Activated CD4-positive, alpha-beta T cell treated with anti-CD3 and anti-CD28 coated beads, Interleukin-2, amount 50 U/mL, for 4 hours (primary cell): ENCODE measurements at places on chromosomes 1 and 21.

GRCh38 chr1:211369640-211370039, 43.0 kb downstream of the TRAF5 start:
- DNase-seq, result no peak

- no peak for DNase-seq
These were observed 55.8 kb upstream of the DNAH14 start for GRCh38 chr1:224873434-224874369.

DNA sequence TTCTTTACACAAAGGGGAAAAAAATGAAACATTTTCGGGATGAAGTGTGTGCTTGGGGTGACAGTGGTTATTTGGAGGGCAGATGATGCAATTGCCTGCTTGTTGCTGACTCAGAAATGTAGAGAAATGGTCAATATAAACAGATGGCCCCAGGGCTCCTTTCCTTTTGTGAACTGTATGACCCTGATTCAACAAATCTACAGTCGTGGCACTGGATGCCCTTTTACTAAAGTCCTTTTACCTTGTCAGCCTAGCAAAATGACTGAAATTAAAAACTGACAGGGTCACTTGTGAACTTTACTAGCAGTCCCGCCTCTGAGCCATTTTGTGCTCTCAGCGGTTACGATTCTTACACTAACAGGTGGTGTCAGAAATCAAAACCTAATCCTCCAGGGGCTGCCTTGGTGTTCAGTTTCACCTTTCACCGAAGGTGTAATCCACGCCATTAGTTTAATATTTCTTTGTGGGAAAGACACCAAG, 49.8 kb downstream of the GREM2 start:
- no peak for DNase-seq

GRCh38 chr1:212614453-212615200, 6.1 kb downstream of the ATF3 start:
- DNase-seq, result no peak

DNA sequence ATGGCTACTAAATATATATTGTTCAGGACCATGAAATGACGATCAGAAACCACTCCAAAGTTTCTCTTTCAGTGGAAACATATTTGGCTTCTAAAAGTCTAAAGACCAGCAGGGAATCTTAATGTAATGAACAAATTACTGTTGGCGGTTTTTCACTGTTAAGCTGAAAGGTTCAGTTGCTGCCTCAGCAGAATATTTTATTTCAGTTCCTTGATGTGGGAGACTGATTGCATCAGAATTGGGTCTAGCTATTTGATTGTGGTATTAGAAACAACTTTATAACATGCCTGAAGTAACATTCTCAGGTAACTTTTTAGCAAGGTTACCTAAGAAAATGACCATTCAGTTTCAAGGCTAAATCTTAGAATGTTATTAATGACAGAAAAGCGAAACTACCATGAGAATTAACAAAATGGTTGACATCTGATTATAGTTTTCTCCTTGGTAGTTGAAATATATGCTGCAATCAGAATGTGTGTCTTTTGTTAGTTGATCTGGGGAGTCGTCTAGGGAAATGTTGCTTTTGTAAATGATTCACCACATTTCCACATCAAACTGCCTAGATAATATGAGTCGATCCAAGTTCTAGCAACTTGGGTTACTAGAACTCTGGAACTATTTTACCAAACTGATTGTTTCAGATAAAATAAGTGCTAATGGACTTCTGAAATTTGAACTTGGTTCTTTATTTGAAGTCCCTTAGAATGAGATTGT, 200.4 kb downstream of the HMCN1 start:
- no peak for DNase-seq

DNA sequence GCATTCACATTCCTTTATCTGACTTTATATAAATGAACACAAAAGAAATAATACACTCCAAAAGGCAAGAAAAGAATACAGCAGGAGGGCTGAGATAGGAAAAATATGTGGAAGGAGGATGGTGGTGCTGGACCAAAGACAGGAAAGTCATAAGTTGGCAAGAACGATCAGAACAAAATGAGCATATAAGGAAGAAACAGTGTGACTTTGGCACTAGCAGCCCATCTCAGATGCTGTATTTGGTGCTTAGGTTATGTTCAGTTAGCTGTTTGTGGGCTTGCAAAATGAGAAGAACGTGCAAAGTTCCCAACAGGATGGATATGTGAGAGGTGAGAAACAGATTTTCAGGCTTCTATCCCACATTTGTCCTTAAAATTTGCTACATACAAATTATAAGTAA, 719.8 kb upstream of the ADGRL4 start:
- DNase-seq, result no peak

- no peak for DNase-seq
These were observed 36.1 kb upstream of the IL20 start for GRCh38 chr1:206829282-206829681.

DNA sequence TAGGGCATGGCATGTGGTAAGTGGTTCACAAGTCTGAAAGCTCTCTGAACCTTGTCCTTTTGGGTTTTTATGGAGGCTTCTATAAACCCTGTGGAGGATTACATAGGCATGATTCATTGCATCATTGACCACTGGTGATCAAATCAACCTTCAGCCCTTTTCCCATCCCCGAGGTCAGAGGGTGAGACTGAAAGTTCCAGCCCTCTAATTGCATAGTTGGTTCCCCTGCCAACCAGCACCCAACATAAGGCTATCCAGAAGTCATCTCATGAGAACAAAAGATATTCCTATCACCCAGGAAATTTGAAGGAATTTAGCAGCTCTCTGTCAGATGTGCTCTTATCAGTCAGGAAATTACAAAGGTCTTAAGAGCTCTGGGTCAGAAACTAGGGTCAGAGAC, 89.5 kb upstream of the ARTN start:
- DNase-seq, result no peak

- DNase-seq, result no peak
These were observed 171.0 kb downstream of the PGBD5 start for GRCh38 chr1:230255116-230255515.

GRCh38 chr1:4422504-4423289, 231.7 kb upstream of the AJAP1 start:
- DNase-seq, result no peak

GRCh38 chr1:14944471-14944985, 209.0 kb upstream of the TMEM51 start:
- DNase-seq, result no peak

GRCh38 chr1:246651012-246651695, 73.1 kb upstream of the SCCPDH start:
- no peak for DNase-seq

DNA sequence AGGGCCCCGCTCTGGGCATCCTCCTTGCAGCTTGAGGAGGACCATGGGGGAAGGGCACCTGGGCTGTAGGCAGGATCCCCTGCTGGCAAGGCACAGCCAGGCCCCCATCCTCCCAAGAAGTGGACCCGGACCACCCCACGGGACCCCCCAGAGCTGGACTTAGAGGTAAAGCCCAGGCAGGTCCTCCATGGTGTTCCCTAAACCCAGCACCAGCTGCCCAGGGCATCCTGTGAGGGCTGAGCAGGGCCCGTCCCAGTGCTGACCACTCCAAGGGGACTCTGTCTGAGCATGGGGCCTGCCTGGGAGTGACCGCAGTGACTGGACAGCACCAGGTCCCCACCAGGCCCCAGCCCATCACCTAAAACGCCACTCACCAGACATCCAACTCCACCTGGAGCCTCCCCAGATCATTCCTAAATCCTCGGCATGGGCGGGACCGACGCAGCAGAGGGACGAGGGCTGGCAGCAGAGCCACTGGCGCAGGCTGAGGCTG, 21.3 kb downstream of the COL6A2 start:
- no peak for DNase-seq

DNA sequence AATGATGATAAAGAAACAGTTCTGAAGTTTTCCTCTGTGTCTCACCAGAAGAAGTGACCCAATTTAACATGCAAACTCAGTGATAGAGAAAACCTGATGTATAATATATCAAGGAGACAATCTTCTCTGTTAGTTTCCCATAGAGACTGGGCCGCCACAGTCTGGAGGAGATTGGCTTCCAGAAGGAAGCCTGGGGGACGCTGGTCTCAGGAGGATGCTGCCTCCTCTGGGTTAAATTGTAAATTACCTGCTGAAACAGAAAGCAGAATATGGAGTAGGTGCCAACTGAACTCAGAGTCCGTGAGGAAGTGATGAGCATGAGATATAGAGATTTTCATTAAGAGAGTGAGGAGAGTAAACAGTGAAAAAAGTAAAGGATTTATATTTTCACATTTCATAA, 15.8 kb downstream of the OR14I1 start:
- no peak for DNase-seq

GRCh38 chr1:235876402-235876841, 9.7 kb upstream of the LYST start:
- DNase-seq, result no peak

GRCh38 chr1:119885903-119886783, 10.2 kb downstream of the ADAM30 start:
- peak; percentile 46 for DNase-seq

DNA sequence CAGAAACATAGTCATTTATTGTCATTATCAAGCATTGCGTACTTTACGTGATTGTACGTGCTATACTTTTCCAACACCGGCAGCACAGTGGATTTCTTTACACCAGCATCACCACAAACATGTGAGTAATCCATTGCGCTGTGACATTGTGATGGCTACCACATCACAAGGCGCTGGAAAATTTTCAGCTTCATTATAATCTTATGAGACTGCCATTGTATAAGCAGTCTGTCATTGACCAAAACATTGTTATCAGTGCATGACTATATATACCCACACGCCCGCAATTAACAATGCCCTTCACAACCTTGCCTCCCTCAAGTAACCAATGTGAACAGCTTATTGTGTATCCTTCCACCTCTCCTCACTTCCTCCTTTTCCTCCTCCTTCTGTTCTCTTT, 137.6 kb downstream of the ZZZ3 start:
- DNase-seq, result no peak

GRCh38 chr1:84480650-84481049, 1.6 kb downstream of the RPF1 start:
- DNase-seq, result no peak

GRCh38 chr1:115723756-115724155, 44.8 kb downstream of the CASQ2 start:
- DNase-seq, result no peak

DNA sequence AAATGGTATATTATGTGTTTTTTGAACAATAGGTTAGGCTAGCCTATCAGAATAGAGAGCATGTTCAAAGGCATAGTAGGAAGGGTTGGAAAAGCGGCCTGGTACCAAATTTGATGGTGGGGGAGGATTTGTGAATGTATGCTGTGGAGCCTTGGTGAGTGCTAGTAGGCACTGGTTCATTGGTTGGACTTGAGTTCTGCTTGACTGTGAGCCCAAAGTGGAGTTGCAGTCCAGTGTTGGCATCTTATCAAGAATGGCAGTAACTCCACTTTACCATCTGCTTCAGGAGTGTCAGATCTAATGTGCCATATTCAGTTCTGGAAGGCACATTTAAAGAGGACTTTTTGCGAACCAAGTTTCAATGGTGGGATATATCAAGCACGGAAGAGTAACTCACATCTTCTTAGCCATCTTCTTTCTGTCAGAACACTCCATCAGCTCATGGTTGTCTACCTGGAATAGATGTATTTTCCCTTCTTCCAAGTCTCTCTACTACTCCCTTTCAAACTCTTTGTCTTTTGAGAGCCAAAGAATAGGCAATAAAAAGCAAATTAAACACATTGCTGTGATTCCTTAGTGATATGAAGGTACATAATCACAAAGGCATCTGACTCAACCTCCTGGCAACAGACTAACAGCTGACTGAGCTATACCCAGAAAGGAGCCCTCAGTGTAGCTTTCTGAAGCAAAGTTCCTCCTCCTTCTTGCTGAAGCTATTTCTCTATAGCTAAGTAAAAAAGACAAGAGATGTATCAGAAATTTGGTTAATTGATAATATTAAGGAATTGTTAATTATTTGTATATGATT, 21.7 kb downstream of the LRRC8B start:
- DNase-seq, result no peak

DNA sequence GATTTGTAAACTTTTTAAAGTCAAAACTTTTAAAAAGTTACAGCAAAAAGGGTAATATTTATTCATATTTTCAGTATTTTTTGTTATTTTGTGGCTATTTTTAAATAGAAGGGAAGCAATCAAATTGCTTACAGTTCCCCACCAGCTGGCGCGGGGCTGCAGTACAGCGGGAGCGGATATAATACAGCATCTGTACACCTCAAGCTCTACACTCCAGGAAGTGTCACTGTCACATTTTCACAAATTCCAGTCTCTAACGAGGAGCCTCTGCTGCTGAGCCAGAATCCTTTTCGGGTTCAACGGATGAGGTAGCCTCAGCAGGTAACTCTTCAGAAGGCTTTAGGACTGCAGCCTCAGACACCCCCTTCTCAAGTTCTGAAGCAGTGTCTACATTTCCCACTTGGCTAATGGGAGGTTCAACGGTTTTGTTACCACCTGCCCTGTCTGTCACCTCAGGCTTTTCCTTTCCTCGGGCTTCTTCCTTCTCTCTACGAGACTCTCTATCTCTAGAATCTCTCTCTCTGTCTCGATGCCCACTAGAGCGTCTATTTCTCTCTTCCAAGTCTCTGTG, 11.7 kb downstream of the SOD1 start:
- DNase-seq, result no peak

GRCh38 chr1:225652729-225653462, at the start of gene ENAH:
TSS of gene ENAH (minus strand) at chr1:225653123. CDS start at chr1:225652690, 433 bp downstream.
- DNase-seq, result peak; percentile 18

DNA sequence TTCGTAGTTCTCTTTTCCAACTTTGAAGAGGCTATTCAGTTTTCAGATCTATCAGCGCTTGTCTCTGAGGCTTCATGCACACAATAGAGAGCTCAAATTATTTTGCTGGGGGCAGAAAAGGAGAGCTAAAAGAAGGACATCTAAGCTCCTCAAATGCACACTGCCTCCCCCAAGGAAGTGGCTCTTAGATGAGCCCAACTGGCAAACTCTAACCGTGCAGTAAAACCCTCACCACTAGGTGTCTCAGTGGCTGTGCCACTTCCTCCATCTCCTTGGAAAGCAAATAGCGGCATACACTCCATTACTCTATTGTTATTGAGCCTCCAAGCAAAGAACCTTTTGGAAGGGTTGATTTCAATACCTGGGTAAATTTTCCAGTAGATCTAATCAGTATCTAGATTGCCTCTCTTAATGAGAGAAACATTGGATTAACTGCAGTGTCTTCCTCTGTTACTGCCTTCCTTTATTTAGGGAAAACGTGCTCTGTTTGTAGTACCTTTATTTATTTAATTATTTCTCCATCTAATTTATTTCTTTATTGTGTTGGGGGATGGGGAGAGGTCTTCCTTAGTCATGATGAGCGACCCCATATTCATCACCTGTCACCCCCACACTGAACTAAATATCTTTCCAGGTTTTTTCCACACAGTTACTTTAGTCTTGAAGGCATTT, 9.2 kb upstream of the SFPQ start:
- peak; percentile 58 for DNase-seq
